HFFc6 (cell line): ENCODE measurements at places on chromosomes 4 and X.

DNA sequence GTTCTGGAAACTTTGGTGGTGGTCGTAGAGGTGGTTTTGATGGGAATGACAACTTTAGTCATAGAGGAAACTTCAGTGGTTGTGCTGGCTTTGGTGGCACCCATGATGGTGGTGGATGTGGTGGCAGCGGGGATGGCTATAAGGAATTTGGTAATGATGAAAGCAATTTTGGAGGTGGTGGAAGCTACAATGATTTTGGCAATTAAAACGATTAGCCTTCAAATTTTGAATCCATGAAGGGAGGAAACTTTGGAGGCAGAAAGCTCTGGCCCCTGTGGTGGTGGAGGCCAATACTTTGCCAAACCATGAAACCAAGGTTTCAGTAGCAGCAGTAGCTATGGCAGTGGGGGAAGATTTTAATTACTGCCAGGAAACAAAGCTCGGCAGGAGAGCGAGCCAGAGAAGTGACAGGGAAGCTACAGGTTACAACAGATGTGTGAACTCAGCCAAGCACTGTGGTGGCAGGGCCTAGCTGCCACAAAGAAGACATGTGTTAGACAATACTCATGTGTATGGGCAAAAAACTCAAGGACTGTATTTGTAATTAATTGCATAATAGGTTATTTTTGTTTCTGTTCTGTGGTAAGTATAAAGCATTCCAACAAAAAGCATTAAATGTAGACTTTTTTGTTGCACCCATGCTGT lies 23.2 kb upstream of the SOD3 start:
- DNase-seq = no peak

DNA sequence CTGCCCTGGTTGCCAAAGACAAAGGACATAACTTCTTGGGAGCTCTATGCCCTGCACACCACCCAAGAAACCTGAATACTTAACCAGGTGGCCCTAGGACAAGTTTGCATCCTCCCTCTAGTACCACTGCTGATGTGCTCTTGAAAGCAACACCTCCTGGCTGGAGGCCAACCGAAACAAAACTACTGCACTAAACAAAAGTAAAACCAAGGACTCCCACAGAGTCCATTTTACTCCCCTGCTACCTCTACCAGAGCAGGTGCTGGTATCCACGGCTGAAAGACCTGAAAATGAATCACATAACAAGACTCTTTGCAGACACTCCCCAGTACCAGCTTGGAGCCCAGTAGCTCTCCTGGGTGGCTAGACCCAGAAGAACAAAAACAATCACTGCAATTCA lies 941.8 kb downstream of the RAPGEF2 start:
- DNase-seq = no peak

- peak; percentile 62 for DNase-seq
These were observed 225.2 kb downstream of the MGST2 start for GRCh38 chr4:139890816-139891215.

DNA sequence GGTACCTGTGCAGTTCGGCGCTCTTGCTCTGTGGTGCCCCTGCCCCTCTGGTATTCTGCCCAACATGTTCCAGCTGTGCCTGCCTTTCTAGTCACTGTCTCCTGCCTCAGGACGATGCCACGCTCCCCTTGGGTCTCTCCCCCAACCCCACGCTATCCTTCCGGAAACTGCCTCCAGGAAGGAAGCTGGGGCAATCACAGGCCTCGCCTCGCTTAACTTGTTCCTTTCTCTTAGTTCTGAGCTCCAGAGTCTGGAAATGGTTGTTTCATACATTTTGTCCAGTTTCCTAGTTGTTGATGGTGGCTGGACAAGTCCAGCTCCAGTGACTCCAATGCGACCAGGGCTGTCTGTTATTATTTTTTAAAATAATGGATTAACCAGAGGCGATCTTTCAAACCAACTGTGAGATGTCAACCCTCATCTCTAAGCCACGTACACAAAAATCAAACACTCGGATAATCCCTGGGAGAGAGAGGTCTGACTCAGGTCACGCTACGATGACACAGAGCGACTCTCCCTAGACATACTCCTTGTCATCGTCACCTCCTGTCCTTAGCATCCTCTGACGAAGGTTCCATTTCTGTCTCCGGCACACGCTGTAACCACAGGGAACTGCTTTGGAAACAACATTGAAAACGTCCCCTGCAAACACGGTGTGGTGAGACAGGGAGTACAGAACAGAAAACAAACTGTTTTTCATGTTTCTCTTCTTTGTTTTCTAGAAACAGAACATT lies 62.5 kb downstream of the ABLIM2 start:
- no peak for DNase-seq

DNA sequence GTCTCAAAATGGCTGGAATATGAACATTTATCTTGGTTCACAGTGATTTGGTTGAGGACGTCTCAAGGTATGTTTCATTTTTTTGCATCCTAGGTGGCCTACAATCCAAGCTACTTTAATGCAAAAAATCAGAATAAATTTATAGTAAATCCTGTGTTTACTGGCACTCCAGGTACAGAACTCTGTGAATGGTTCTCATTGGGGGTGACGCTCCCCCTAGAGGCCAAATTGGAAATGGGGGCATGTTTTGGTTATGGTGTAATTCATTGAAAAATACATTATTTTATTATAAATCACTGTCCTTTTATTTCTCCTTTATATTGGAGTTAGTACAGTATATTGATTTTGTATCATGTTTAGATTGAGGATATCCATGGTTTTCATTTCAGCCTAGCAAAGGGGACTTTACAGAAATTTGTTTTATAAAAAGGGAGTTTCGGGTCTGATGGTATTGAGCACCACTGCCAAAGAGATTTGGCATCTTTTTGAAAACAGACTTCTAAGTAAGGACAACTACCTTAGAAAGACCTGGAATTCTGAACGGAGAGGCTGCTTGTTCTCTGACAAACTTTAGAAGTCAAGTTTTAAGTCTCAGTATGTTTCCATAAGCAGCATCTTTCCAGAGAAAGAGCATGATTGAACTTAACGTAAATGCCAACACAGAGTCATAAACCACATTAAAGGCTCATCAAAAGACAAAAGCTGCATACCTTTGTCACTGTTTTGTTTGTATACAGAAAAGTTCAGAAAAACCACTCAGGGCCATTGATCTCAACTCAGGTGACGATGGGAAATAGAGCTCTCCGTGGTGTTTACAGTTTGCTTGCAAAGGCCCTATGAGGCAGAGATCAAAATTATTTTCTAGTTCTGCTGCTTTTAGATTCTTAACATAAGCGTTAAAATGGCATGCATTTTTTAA lies 19.4 kb downstream of the MTM1 start:
- DNase-seq = no peak

DNA sequence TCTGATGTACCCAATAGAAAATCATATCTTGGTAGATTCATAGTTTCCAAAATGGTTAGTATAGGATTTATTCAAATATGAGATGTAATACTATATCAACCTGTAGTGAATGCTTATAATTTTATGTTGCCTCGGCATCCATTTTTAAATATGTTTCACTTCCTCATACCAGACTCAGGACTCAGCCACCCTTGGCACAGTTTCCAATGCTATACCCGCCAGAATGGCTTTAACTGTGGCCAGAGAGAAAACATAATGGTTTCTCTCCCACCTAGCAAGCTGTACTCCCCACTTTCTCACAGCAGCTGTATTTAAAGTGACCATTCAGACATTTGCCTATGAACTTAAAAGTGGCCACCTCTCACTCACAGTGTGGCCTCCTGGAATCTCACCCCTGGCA lies 466.6 kb upstream of the PABPC4L start:
- no peak for DNase-seq

DNA sequence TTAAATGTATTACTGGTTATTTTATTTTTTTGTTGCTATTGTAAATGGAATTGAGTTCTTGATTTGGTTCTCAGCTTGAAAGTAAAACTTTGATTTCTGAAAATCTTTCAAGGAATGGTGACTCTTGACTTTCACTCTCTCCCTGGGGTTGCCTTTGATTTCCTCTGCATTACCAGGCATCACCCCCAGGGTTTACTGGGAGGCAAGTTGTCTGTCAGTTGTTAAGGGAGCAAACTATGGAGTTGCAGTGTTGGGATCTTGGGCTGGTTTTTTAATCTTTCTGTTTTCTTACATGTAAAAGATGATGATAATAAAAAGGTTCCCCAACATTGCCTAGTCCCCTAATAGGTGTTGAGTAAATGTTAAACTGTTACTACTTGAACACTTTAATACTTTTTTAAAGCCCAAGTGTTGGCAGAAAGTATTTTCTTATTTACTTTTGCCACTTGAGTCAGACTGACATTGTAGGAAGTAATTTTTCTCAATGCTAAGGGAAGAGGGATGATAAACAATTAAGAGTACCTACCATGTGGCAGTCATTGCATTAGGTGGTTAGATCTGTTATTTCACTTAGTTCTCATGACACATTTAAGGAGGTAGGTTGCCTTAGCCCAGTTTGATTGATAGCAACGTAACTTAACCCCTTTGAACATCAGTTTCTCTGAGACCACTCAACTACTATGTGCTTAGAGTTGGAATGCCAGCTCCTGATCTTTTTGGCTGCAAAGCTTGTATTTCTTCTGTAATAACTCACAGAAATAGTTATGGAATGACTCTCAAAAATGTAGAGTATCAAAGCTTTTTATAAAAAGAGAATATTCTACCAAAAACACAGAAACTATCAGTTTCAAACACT lies 67.1 kb downstream of the DCLK2 start:
- no peak for DNase-seq

DNA sequence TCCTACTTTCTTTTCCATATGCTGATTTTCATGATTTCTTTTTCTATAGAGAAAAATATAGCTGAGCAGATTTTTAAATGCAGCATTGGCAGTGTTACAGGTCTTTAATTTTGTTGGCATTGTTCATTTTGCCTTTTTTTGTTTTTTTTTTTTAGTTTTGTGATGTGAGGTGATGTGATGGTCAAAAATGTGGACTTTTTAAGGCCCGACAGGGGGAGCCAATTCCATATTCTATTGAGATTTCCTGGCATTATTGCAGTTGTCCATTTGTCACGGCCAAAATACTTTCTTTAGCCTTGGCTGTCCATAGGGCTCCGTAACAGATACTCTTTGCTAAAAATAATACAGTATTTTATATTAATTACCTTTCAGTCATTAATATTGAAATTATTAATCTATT lies 47.8 kb downstream of the SLIT2 start:
- DNase-seq = no peak

DNA sequence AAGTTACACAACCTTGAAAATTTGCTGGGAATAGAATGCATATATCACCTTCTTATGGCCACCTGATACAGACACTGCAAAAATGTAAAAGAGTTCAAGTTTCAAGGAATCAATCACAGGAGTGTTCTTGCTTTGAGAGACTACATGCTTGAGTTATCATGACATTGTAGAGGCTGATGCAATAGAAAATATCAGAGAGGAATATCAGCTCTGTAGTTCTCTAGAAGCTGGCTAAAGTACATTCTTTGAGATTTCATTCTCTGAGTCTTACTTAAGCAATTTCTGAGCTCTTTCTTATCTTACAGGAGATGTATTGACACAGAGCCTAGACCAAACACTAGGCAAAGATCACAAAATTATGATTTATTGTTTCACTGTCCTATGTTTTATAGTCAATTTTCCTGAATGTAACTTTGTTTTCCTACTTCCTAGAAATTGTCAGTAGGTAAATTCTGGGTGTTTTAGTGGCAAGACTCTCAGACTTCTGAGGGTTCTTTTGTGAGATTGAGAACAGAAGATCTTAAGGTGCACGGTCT lies 152.1 kb upstream of the HPGD start:
- no peak for DNase-seq

- no peak for DNase-seq
These were observed 22.3 kb downstream of the PJA1 start for GRCh38 chrX:69142788-69143469.

- no peak for DNase-seq
These were observed 512.0 kb upstream of the FAT1 start for GRCh38 chr4:187235456-187236170.

GRCh38 chr4:174739576-174739975 lies 89.5 kb downstream of the GLRA3 start:
- DNase-seq = no peak

DNA sequence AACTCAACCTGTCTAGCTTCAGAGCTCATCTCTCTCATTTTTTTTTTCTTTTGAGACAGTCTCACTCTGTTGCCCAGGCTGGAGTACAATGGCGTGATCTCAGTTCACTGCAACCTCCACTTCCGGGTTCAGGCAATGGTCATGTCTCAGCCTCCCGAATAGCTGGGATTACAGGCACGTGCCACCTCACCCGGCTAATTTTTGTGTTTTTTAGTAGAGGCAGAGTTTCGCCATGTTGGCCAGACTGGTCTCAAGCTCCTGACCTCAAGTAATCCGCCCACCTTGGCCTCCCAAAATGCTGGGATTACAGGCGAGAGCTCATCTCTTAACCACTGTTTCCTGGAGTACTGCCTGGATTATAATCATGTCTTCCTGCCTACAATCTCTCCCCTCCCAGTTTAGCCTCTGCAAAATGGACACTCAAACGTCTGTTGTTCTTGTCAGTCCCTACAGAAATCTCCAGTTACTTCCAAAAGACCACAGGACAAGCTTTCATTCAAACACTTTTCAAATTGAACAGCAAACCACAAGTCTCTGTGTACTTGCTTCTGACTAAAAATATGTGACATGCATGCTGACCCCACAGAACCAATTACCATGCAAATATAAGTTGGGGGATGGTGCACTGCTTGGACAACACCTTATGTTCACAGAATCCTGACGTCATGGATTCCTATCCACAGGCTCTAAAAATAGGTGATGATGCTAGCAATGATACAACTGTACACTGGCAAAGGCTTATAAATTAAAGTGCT lies 137.2 kb downstream of the SH3KBP1 start:
- no peak for DNase-seq

DNA sequence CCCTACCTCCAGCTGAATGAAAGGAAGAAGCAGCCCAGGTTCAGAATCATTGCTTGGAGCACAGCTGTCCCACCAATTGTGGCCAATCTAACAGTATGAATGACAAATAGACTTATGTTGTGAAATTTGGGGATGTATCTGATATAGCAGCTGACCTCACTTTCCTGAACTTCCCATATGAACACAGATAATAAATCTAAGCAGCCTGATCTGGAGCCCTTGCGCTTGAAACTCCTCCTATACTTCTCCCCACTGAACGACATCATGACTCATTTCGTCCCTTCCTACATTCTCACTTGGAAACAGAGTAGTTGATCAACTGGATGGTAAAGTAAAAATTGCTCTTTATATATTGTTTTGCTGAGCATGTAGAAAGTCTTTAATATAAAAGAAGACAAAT lies 24.2 kb upstream of the AMELX start:
- DNase-seq = no peak

DNA sequence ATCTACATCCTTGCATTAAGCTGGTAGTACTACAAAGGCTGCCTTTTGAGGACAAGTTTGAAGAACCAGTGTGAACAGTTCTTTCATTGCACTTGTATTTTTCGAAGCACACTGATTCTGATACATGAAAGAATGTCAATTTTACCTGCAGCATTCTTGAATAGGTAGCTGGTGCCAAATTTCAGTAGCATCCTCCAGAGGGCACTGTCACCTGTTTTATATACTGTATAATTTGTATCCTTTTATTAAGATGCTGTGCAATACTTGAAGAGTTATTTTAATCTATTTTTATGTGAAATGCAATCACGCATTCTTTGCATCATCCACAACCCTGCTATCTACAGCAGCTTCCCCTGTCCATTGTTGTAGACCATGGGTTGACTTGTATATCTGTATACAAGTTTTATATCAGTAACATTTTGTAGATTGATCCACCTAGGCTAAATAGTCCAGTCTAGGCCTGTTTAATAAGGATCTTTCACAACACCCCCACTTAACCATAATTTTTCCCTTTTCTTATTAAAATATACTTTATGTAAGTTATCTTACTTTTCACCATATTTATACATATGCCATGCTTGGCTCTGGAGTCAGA lies 325.7 kb downstream of the PCDH7 start:
- DNase-seq = no peak

GRCh38 chrX:144494074-144494473 lies 610.2 kb downstream of the UBE2NL start:
- no peak for DNase-seq

GRCh38 chrX:134423606-134424005 lies 36.4 kb upstream of the HPRT1 start:
- DNase-seq = peak; percentile 20
